Ascending aorta (tissue), 2 donors: ENCODE measurements at places on chromosomes 11 and 22. TPM values are rescaled to one million over a fixed set of nuclear protein-coding genes. Genes with fewer than 3 reads are reported as not detected.

DNA sequence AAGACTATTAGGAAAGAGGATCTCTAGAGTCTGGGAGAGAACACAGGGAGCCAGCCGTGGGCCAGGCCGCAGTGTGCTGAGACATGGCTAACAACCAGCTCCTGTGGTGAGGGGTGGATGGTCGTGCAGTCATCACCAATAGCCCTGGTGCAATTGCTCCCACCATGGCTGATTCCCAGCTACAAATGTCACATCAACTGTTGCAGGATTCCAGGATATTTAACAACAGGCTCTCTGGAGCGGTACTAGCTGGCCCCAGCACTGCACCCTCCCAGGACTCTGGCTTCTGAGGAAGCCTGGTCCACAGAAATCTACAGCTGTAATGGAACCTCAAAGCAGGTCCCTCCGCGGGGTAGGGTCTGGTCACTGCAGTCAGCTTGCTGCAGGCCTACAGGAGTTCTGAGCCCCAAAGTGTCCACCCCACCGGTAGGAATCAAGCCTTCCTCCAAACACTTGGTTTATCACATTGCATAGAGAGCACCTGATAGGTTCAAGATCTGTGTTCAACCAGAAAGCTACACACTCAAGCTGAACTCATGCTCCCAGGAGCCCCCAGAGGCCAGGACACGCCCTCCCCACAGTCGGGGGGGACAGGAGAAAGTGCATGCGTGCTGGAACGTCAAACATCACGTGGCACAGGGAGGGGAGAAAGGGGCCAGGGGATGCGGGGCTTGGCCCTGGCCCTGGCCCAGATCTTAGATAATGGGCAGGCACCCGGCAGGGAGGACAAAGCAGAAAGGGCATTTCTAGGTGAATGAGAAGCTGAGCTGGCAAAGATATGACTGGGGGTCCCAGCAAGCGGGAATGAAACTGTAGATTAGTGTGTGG lies 609.0 kb downstream of the TBC1D22A start:
- peak; percentile 56 for DNase-seq

- peak; percentile 87 for DNase-seq
Observed at GRCh38 chr11:74720596-74721478, 10.4 kb downstream of the CHRDL2 start.

POTEH gene
- not detected for total RNA-seq

KDM4E gene
- not detected for total RNA-seq

- DNase-seq: no peak
Observed at GRCh38 chr11:125211191-125211947, 46.8 kb downstream of the PKNOX2 start.

- no peak for DNase-seq
Observed at GRCh38 chr11:76495019-76495418, 50.2 kb downstream of the EMSY start.

C11orf42 gene
- total RNA-seq: not detected

DNA sequence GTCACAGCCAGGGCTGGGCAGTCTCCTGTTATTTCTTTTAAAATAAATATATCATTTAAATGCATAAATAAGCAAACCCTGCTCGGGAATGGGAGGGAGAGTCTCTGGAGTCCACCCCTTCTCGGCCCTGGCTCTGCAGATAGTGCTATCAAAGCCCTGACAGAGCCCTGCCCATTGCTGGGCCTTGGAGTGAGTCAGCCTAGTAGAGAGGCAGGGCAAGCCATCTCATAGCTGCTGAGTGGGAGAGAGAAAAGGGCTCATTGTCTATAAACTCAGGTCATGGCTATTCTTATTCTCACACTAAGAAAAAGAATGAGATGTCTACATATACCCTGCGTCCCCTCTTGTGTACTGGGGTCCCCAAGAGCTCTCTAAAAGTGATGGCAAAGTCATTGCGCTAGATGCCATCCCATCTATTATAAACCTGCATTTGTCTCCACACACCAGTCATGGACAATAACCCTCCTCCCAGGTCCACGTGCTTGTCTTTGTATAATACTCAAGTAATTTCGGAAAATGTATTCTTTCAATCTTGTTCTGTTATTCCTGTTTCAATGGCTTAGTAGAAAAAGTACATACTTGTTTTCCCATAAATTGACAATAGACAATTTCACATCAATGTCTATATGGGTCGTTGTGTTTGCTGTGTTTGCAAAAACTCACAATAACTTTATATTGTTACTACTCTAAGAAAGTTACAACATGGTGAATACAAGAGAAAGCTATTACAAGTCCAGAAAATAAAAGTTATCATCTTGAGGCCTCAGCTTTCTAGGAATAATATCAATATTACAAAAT lies 13.4 kb downstream of the OR51B4 start:
- no peak for DNase-seq

ZNHIT2 gene
- 35.3 TPM for total RNA-seq

DNA sequence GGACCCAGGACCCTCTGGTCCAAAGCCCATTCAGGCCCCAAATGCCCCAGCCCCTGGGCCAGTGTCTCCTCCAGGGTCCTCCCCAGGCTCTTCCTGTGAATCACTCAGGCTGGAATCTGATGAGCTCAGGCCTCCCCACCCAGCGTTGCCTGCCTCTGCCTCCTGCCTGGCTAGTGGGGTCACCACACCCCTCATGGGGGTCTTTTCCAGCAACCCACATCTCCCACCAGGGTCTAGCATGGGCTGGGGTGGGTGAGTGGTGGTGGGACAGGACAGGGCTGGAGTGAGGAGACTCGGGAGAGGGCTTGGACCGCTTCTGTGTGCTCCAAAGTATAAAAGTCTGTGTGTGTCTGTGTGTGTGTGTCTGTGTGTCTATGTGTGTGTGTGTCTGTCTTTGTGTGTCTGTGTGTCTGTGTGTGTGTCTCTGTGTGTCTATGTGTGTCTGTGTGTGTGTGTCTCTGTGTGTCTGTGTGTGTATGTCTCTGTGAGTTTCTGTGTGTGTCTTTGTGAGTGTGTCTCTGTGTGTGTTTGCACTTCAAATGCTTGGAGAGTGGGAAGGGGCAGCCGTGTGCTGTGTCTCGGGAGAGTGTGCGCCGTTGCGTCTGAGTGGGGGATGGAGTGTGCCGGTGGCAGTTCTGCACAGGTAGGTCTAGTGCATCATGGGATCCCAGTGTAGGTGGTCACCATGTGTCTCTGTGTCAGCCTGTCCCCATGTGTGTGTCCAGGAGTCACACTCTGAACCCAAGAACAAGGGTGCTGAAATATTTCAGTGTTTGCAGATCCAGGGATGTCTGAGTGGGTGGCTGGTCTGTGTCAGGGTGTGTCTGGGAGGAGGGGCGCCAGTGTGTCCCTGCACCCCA lies 8.8 kb downstream of the RIN1 start:
- DNase-seq: no peak

GRCh38 chr11:75982309-75982708 lies 167.3 kb downstream of the UVRAG start:
- DNase-seq: no peak

ACP2 gene
- 63.3 TPM for total RNA-seq

SCGB1D2 gene
- not detected for total RNA-seq

C11orf91 gene
- not detected for total RNA-seq

DNA sequence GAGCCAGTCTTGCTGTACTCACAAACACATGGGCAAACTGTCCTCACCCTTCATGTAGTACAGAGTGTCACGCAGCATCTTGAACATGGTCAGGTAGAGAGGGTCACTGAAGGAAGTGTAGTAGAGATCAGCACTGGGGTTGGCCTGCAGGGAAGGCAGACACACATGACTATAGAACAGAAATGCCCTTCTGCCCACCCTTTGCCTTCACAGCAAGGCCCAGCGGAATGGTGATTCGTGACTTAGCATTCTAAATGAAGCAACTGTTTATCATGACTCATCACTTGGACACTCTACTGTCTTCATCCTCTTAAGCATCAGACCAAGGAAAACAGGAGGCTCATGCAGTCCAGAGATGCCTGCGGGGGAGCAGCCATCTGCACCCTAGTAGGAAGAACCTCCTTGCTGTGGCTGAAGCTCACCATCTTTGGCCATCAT lies 33.4 kb downstream of the SERPIND1 start:
- peak; percentile 42 for DNase-seq

DNA sequence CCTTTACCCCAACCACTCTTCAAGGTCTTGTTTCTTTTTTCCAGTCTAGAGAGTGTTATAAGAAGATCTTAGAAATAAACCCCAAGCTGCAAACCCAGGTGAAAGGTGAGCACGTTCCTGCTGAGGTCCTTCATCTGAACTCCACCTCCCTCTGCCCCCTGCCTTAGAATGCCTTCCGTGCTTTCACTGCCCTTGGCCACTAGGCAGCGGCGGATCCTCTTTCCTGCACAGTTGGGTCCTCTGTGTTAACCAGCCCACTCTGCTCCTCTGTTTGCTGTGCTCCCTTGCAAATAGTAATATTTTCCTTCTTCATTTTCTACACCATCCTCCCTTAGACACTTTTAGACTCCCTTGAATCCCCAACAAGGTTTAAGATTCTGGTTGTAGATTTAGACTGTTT lies 24.3 kb downstream of the TTC12 start:
- no peak for DNase-seq

C11orf86 gene
- not detected for total RNA-seq

SAA4 gene
- total RNA-seq: not detected

DNA sequence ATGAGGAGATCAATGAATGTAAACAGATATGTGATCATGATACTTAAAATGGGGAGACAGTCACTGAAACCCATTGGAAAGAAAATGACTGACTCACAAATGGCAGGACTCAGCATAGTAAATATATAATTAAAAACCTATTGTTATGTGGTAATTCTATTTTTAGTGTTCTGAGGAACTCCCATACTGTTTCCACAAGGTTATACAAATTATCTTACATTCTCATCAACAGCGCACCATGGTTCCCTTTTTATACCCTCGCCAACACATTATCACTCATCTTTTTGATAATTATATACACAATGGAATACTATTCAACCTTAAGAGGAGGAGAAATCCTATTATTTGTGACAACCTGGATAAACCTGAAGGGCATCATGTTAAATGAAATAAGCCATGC lies 17.1 kb downstream of the OR5B21 start:
- no peak for DNase-seq

DNA sequence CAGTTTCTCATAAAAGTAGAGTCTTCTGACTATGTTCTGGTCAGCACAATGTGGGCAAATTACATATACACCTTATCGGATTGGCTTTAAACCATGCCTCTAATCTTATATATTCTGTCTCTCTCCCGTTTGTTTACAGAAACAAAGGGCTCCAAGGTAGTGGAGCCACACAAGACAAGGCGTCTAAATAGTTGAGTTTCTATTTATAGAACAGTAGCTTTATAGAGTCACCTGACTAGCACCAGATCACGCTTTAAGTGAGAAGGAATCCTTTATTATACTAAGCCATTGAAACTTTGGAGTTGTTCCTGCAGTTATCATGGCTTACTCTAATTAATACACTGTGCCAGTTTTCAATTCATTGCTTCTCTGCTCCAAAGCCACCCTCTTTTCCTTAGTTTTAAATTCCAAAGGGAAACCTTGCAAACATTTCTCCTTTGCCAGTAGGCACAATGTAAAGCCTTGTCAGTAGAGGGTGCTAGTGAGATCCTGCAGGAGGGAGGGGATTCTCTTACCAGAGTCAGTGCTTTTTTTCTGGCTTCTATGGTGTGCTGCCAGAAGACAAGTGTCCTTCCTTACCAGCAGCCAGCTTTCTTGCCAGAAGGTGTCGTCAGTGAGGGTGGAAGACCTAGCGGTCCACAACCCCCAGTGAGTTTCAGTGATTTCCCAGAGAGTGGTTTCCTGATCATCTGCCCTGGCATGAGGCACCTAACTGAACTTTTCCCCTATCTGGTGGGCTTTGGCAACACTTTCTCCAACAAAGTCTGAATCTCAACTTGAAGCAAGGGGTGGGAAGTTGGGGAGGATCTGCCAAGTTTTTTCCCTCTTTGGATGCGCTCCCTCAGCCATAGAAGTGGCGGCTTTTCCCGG lies 71.7 kb downstream of the RAB38 start:
- no peak for DNase-seq

ANKK1 gene
- total RNA-seq: not detected

DNA sequence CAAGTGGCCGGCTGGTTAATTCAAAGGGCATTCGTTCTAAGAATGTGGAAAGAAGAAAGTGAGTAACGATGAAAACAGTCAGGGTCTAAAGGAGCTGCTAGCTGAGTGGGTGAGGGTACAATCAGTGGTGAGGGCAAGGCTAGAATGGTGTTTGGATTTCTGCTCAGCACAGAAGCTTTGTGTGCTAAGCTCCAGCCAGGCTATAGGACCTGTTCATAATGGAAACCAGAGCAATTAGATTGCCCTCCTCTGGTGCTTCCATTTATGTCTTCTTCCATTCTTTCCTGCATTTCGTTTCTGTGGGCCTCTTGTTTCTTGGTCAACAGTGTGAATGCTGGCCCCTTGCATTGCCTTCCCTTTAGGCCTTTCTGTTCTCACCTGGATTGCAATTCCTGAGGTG lies 572.9 kb upstream of the CHORDC1 start:
- DNase-seq: no peak

PIWIL4 gene
- 4.5 TPM for total RNA-seq

GRCh38 chr11:45756384-45757010 lies 48.5 kb upstream of the SLC35C1 start:
- no peak for DNase-seq

MRGPRF gene
- 209 TPM for total RNA-seq

DNA sequence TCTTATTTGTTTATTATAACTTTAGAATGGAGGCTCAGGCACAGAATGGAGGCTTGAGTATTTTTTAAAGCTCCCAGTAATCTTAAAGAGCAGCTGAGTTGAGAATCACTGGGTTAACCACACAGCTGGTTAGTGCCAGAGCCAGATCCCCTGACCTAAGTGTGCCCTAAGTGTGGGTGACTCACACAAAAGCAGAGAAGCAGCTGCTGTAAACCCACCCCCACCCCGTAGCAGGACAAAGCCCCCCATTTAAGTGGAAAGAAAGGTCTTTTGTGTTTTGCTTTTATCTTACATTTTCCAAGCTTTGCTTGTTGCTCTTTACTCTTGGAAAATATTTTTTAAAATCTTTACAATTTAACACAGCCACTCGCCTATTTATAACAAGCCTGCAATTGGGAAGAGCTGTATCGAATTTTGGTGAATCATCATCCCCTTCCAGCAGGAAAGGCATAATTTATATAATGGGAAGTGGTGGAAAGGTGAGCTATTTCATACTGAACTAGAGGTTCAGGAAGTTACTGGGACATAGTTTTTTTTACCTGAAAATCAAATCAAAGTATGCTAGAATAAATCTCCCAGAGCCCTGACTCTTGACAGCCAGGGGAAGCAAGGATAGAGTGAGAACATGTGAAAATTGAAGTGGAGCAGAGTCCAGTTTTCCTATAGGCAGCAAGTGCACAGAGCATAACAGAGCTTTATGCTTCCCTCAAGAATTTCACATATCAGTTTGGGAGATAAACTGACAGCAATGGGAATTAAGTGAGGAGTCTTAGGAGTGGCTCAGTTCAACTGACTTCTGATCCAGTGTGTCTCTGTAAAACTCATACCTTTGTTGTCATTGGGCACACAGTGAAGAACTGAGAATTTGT lies 405.7 kb downstream of the AASDHPPT start:
- no peak for DNase-seq

- no peak for DNase-seq
Observed at GRCh38 chr11:35182317-35182939, 43.5 kb downstream of the CD44 start.

HTR3B gene
- total RNA-seq: not detected

- no peak for DNase-seq
Observed at GRCh38 chr22:19181786-19182471, 3.4 kb upstream of the SLC25A1 start.
